Activated CD4-positive, alpha-beta T cell treated with anti-CD3 and anti-CD28 coated beads for 36 hours (primary cell): ENCODE measurements at places on chromosomes 5 and 9.

DNA sequence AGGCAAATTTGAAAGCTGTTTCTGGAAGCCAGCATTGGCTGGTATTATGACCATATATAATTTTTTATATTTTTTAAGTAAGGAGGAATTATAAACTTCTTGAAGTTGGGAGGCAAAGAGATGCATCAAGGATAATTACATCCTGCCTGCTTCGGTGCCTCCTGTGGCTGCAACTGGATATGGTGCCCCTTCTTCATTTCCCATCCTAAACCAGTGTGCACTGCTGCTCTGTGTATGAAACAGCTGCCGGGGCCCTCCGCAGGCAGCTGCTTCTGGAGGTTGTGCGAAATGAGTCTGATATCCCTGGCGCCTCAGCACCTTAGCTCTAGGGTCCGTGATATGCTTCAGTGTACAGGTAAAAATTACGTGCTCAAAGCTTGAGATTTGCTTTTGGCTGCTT lies 304.2 kb downstream of the ENC1 start:
- no peak for DNase-seq

GRCh38 chr5:118405650-118406061 lies 582.7 kb downstream of the DTWD2 start:
- DNase-seq: no peak

DNA sequence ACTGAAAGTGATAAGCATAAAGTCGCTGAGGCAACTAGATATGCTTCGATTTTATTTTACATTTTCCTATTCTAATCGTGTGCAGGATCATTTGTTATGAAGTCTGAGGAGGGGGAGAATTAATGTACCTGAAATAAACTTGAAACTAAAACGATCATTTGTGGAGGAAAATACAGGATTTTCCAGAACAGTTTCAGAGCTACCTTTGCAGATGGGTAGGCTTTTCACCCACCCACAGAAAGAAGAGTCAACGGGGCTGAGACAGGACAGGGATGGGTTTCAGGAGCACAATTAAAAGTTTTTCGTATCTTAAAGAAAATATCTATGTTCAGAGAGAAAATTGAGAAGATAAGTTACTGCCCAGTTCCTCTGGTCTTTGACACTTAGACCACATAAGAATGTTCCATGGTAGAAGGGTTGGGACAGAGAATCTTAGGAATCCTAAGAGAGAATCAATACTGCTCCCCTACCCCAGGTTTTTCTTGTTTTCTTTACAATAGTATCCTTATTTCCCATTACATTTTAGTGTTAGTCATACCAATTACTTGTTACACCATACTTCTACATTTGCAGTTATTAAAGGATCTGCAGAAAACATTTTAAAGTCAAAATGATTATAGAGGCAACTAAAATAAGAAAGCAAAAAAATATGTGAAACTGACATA lies 211.4 kb downstream of the DEPDC1B start:
- no peak for DNase-seq

- no peak for DNase-seq
Measured at GRCh38 chr9:129725795-129726251, 27.0 kb downstream of the PTGES start.

GRCh38 chr5:35089334-35090314 lies 41.9 kb upstream of the AGXT2 start:
- DNase-seq: peak; percentile 73

- peak; percentile 36 for DNase-seq
Measured at GRCh38 chr9:3337515-3338225, 188.1 kb downstream of the RFX3 start.

GRCh38 chr9:34675048-34675714 lies 12.7 kb upstream of the CCL27 start:
- DNase-seq: peak; percentile 81

DNA sequence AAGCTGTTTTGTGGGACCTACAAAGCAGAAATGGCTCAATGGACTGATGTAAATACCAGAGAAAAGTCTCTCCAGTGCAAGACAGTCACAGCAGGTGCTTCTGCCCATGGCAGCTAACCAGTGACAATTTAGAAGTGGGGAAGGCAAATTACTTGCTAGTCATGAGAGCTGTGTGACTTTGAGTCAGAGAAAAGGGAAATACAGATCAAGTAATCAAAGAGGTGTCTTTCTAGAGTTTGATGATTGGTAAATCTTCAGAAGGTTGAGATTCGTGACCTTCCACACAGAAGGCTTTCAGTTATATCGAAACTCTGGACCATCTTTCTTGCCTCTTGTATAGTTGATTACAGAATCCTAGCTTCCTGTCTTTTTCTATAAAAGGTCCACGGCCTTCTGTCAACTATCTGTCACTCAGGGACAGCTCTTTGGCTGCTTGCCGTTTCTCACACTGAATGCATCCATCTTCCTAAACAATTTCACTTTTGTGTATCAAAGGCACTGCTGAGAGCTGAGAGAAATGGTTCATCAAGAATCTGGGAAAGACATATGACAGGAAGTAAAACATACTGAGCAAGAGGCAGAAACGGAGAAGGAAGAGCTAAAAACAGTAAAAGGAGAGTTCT lies 993.9 kb upstream of the ACO1 start:
- no peak for DNase-seq

DNA sequence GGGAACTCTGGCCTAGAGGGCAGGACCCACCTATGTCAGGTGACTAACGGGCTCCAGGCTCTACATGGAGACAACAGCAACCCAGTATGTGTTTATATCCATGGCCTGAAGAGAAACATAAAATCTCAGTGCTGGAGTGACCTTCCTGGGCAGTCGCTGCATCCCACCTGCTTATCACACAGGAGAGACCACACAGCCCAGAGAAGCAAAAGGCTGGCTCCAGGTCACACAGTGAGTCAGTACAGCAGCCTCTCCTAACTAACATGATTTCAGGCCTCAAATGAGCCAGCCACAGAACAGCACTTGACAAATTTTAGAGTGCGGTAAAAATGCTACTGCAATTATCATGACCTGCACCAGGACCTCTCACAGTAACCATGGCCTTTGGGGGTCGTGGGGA lies 54.0 kb upstream of the TGFBR1 start:
- DNase-seq: no peak

- DNase-seq: no peak
Measured at GRCh38 chr5:87029951-87030350, 237.7 kb upstream of the RASA1 start.

DNA sequence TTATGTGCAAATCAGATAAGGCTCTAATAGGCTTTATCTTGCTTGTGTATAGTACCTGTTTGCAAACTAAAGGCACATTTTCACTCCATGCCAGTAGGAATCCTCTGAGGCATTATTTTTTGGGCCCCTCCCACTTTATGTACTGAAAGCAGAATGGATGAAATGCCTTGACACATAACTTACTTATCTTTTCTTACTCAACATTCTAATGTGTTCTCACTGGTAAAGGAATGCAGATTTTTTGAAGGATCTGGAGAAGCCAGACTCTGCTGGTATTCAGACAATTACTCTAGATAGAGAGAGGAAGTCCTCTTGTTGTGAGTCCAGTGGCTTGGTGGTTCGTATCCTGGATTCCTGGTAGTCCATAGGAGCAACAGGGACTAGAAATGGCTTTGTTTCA lies 336.7 kb downstream of the CCDC171 start:
- DNase-seq: no peak

GRCh38 chr5:178861627-178862026 lies 1.9 kb downstream of the ZNF354B start:
- no peak for DNase-seq

DNA sequence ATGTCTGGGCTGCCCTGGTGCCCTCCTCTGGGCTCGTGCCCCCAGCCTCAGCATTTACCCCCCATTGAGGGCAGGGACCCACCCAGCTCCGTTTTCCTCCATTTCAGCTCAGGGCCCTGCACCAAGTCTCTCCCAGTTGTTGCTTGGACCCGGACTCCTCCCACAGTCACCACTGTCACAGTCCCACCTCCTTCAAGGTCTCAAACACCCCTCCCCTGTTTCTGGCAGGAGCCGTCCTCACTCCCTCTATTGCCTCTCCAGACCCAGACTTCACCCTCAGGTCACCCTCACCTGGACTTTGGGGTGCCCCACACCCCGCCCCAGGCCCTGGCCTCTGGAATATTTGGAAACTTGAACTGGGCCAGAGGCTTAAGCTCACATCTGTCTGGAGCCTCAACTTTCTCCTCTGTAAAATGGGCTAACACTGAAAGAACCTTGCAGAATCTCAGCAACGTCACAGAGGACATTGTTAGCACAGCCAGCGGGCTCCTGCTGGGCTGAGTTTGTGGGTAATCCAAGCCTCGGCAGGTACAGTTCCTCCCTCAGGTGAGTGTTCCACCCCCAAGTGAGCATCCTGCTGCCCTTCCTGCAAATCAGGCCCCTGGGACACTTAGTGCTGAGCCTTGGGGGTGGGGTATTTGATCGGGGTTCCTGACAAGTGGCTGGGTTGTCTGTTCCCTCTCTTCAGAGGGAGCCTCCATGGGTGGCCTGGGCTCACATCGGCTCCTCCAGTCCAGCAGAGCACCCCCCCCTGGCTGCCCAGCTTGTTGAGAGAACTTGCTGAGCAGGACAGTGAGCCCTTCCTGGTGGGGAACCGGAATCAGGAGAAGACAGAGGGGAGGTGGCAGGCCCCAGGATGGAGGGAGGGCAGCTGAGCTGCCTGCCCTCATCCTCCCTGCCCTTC lies 130.1 kb downstream of the C9orf50 start:
- peak; percentile 39 for DNase-seq

DNA sequence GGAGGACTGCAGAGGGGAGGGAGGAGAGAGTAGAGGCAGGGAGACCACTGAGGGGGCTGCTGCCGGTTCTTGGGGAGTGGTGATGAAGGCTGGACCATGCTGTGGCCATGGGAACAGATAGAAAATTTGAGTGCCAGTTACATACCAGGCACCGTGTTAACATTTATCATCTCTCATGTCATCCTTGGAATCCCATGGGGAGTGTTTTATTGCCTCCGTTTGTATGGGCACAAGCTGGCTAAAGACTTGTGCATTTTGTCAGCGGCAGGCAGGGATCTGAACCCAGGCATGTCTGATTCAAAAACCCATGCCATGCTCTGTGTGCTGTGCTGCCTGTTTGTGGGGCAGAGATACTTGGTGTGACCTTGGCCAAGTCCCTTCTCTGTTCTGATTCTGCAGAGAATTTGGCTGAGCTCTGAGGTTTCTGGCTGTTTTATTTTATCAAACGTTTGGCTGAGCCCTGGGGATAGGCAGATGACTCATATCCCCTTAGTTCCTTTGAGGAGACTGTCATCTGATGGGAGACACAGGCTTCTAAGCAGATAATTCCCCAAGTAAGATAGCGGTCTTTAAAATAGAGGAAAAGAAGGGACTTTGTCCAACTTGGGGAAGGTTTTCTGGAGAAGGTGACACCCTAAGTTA lies 22.2 kb downstream of the COL27A1 start:
- DNase-seq: no peak

- no peak for DNase-seq
Measured at GRCh38 chr5:35094948-35095347, 47.2 kb upstream of the AGXT2 start.

DNA sequence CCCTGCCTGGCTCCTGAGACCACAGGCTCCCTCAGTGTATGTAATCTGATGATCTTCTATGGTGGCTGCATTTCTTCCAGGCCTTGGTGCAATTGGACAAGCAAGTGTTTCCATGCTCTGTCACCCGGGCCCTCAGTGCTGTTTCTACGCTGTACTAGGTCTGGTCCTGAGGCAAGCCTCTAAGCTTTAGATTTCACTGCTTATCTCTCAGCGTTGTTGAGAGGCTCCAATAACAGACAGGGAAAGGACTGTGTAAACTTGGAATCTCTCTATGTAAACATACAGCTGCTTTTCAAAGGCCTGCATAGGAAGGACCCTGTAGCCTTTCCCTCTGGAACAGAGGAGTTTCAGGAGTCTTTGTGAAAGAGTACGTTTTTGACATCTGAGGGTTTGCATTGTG lies 38.6 kb upstream of the NFIB start:
- DNase-seq: no peak

DNA sequence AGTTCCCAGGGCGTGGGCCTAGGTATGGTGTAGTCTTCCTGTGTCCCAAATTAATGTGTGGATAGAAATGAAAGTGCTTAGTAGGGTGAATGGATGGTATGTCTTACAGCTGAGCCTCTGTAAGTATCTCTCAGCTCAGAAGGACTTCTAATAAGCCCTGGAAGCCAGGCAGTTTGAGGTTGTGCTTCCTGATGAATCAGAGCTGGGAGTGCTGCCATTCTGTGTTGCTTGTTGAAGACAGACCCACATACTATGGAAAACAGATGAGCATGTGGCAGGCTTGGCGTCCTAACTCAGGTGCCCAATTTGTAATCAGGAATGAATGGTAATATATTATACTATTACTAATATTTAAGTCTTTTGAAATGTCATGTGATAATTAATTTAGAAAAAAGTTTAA lies 69.8 kb downstream of the CMYA5 start:
- no peak for DNase-seq

DNA sequence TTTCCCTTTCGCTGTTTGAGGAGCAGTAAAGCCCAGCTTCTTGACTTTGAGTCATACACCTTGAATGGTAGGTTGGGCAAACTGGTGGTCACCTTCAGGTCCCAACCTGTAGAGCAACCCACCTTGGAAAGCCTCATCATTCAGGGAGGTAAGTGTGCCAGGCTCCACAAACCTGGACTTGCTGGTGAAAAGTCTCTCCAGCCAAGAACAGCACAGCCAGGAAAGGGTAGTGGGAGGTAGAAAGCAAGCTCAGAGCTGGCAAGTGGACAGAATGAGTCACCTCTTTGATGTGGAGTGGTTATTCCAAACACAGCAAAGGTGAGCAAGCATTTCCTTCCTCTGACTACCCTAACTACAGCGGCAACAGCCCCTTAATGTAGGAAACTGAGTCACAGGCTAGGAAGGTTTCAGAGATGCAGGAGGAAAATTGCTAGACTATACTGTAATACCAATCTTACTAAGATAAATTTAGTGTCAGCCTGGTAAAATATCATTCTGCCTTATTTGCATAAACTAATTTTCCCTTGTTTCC lies 117.5 kb upstream of the MTAP start:
- peak; percentile 70 for DNase-seq

GRCh38 chr9:3980771-3981170 lies 319.1 kb downstream of the GLIS3 start:
- DNase-seq: no peak

DNA sequence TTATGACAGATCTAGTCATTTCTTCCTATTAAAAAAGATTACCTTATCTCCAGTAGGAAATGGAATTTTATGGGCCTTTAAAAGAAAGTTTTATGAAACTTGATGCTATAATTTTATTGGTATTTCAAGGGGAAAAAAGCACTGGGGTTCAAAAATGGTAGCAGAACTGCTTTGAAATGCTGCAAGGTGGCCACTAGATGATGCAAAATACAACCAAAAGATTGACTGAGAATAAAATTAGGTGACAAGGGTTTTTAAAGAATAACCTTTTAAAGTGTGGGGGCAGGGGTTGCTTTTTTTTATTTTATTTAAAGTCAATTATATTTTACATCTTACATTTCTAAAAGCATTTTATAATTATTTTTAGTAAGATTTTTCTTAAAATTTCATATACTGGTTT lies 61.7 kb downstream of the KLF9 start:
- no peak for DNase-seq

GRCh38 chr5:115386657-115387056 lies 90.2 kb upstream of the CCDC112 start:
- DNase-seq: no peak

GRCh38 chr5:159120446-159120845 lies 20.7 kb upstream of the EBF1 start:
- DNase-seq: no peak
